ENCODE measurements at places on chromosomes 5 and 9.

- no peak for DNase-seq
Observed at GRCh38 chr5:19855031-19855430, 133.0 kb downstream of the CDH18 start.

DNA sequence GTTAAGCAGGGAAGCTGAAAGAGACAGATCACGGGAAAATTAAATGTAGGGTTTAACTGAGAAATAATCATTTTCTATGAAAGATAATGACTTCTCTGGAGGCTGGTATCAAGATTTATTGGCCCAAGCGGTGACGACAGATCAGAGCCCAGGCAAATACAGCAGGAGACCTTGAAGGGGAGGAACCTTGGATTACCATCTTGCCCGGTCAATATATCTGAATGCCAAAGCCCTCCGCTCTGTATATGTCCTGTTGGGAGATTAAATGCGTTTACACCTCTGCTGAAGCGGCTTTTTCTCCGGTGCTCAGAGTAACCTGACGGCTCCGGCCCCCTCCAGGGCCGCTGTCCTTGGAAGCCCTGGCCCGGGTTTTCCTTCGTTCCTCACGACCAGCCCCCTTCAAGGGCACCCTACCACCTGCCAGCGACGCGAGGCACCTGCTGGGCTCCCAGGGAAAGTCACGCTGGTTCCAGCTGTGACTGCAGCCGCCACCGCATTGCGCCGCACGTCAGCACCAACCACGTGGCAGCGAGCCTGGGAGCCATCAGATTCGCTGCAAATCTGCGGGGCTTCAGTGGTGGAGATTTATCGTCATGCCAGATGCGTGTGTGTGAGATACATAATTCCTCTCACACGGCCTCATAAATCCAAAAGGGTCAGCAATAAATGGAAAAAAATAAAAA is 4.4 kb upstream of the QSOX2 start:
- no peak for DNase-seq

- DNase-seq: no peak
Observed at GRCh38 chr5:56253126-56253525, 20.0 kb upstream of the ANKRD55 start.

DNA sequence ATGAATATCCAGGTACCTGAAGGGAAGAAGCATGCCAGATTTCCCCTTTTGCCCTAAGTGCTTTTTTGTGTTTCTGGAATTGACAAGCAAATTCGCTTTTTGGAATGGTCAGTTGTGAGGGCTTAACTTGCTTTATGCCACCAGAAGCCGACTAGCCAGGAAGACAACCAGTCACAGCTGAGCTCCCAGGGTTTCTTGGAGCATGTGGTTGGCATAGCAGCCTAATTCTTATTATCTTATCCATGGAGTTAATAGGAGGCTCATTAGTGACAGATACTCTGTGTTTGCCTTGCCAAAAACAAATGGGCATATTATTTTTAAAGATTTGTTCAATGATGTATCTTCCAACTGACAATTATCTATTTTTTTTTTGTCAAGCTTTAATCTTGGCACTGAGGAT is 500.7 kb downstream of the PTPRD start:
- no peak for DNase-seq

DNA sequence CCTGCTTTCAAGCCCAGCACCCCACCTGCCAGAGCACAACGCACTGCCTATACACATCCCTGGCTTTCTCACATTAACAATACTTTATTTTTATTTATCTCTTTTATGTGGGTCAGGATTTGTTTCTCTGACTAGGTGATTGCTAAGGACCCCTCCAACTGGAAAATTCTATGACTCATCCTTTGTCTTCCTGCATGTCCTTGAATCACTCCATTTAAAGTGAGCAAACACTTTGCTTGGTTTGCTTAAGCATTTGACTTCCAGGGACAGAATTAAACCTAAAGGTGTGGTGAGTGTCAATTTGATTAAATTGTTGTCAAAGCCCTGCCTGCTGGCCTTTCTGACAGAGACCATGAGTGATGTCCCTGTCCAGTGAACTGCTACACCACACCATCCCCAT is 536.5 kb upstream of the BRINP1 start:
- DNase-seq: no peak

DNA sequence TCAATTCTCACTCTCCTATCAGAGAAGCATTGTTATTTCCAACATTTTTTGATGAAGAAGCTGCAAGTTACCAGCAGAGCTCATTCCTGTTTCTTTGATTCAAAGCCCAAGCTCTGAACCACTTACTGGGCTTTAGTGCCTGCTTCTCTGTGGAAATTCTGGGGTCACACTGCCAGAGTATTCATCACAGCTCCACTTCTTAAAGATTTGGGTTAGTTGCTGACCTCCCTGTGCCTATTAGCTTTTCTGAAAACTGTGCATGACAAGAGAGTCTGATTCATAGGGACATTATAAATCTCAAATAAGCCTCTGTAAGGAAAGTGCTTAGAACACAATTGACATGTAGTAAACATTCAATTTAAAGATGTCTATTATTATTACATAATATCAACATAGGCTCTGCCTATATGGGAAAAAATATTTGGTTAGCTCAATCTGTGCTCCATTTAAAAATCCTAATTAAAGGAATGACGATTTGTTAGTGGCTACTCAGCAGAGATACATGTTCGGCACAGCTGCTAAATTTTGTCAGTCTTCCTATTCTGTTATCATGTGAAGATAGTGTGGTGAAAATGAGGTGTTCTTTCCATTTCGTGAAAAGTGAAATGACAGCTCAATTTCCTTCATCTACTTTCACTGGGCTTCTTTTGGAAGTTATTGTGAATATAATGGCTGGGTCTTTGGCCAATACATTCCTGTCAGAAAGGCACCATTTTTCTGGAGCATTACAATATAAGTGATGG is 293.0 kb downstream of the KCTD16 start:
- DNase-seq: no peak

- DNase-seq: no peak
Observed at GRCh38 chr9:131708226-131709002, 31.5 kb downstream of the RAPGEF1 start.

GRCh38 chr5:36304095-36304805 is 2.5 kb upstream of the RANBP3L start:
- no peak for DNase-seq

All from CD4-positive, alpha-beta T cell treated with Interleukin-4 for 4 hours (primary cell).